ENCODE measurements at places on chromosomes 7 and 10.

GRCh38 chr10:24556750-24557742, 166.6 kb downstream of the ARHGAP21 start:
- peak overlapping the region; percentile 52 for H3K4me3 ChIP-seq
- H3K27me3 ChIP-seq, result peaks cover 9% of the 10 kb centered on the region
- H3K27ac ChIP-seq, result peak overlapping the region; percentile 88
- peaks cover 19% of the 10 kb centered on the region for H3K4me1 ChIP-seq
- peak; percentile 36 for DNase-seq
- peaks cover 8% of the 10 kb centered on the region for H3K36me3 ChIP-seq

- DNase-seq, result no peak
- no peaks in the 10 kb centered on the region for H3K36me3 ChIP-seq
These were observed 141.8 kb upstream of the CDC14C start for GRCh38 chr7:48782511-48782910.

- no peak overlapping the region for H3K27ac ChIP-seq
- no peak for DNase-seq
- no peaks in the 10 kb centered on the region for H3K36me3 ChIP-seq
- peak overlapping the region; percentile 51 for H3K4me3 ChIP-seq
- H3K4me1 ChIP-seq, result peaks cover 23% of the 10 kb centered on the region
These were observed 104.0 kb downstream of the FAM107B start for GRCh38 chr10:14670551-14671240.

DNA sequence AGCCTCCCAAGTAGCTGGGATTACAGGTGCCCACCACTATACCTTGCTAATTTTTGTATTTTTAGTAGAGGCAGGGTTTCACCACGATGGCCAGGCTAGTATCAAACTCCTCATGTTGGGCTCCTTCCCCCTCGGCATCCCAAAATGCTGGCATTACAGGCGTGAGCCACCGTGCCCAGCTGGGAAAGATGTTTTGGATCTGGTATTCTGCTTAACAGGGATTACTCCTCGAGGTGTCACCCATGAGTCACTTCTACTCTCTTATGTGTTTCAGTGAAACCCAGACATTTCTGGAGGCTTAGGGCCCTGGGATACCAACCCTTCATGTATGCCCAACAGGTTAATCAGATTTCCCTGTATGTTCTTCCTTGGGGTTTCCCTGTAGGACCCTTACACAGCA, 11.8 kb upstream of the OPN4 start:
- no peak overlapping the region for H3K4me3 ChIP-seq
- H3K36me3 ChIP-seq, result peaks cover 4% of the 10 kb centered on the region
- no peak for DNase-seq
- no peaks in the 10 kb centered on the region for H3K4me1 ChIP-seq
- H3K27me3 ChIP-seq, result no peaks in the 10 kb centered on the region
- no peak overlapping the region for H3K27ac ChIP-seq

DNA sequence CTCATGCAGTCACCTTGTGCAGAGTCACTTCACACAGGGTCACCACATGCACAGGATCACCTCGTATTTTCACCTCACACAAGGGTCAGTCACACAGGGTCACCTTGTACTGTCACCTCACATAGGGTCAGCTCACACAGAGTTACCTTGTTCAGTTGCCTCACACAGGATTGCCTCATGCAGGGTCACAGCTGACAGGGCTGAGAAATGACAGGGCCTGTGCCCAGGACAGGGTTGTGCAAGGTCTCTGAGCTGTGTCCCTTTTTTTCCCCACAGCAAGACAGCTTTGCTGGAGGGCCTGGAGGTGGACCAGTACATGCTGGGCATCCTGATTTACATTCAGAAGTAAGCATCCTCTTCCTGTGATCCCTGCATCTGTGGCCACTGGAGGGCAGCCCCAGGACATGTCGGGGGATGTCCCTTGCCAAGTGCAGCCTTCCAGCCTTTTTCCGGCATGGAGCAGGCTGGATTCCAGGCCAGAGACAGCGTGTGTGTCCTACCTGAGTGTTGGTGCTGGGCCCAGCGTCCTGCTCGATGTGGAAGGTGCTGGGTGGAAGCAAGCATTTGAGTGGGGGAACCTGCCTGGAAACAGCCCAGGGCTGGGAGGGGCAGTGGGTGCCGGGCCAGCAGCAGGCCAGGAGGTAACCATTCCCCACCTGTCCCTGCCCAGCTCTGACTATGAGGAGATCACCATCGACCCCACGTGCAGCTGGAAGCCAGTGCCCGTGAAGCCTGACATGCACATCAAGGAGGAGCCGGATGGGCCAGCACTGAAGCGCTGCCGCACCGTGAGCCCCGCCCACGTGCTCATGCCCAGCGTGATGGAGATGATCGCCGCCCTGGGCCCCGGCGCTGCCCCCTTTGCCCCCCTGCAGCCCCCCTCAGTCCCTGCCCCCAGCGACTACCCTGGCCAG, 16.3 kb downstream of the ZMIZ2 start:
- DNase-seq, result no peak
- H3K27ac ChIP-seq, result peak overlapping the region; percentile 48
- H3K36me3 ChIP-seq, result peaks cover 28% of the 10 kb centered on the region

- no peak overlapping the region for H3K4me3 ChIP-seq
- no peak overlapping the region for H3K27ac ChIP-seq
- H3K36me3 ChIP-seq, result no peaks in the 10 kb centered on the region
- H3K27me3 ChIP-seq, result peaks cover 3% of the 10 kb centered on the region
- no peak for DNase-seq
- H3K4me1 ChIP-seq, result peaks cover 5% of the 10 kb centered on the region
These were observed 290.5 kb upstream of the LRGUK start for GRCh38 chr7:133836666-133837065.

GRCh38 chr10:93554760-93555432, 11.6 kb upstream of the FFAR4 start:
- no peak overlapping the region for H3K4me3 ChIP-seq
- DNase-seq, result peak; percentile 85
- peaks cover 6% of the 10 kb centered on the region for H3K4me1 ChIP-seq
- no peak overlapping the region for H3K27ac ChIP-seq
- H3K27me3 ChIP-seq, result peaks cover 1% of the 10 kb centered on the region

- no peak overlapping the region for H3K27ac ChIP-seq
- H3K27me3 ChIP-seq, result peaks cover 3% of the 10 kb centered on the region
- H3K4me1 ChIP-seq, result no peaks in the 10 kb centered on the region
- peaks cover 4% of the 10 kb centered on the region for H3K36me3 ChIP-seq
These were observed 165.3 kb downstream of the WNT2 start for GRCh38 chr7:117157241-117158209.

- H3K4me1 ChIP-seq, result no peaks in the 10 kb centered on the region
- H3K36me3 ChIP-seq, result peaks cover 8% of the 10 kb centered on the region
- DNase-seq, result no peak
- H3K27ac ChIP-seq, result no peak overlapping the region
These were observed 312.0 kb upstream of the GLI3 start for GRCh38 chr7:42548816-42549611.

GRCh38 chr7:40403703-40404476, 269.1 kb downstream of the SUGCT start:
- H3K4me3 ChIP-seq, result no peak overlapping the region
- H3K4me1 ChIP-seq, result peaks cover 4% of the 10 kb centered on the region
- no peaks in the 10 kb centered on the region for H3K36me3 ChIP-seq
- no peak for DNase-seq
- no peak overlapping the region for H3K27ac ChIP-seq

DNA sequence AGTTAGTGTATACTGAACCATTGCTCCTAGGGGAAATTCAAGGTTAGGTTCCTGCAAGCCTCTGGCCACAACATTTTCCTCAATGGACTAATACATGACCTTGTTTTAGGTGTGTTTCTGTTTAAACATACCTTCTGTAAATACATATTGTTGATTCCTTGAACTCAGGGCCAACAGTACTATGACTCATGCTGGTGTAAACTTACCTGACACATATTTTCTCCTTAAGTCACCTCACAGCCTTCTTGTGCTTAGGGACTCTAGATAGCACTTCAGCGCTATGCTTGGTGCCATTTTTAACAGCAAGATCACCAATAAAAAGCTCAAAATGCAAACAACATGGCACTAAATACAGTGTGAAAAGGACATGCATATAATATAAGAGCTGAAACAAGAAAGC, 176.4 kb downstream of the TAX1BP1 start:
- no peak overlapping the region for H3K27ac ChIP-seq
- H3K4me1 ChIP-seq, result peaks cover 2% of the 10 kb centered on the region
- no peak overlapping the region for H3K4me3 ChIP-seq

GRCh38 chr7:142642316-142642715, 107.0 kb upstream of the PRSS1 start:
- no peaks in the 10 kb centered on the region for H3K27me3 ChIP-seq
- no peak for DNase-seq
- no peaks in the 10 kb centered on the region for H3K36me3 ChIP-seq

- H3K27me3 ChIP-seq, result peaks cover 3% of the 10 kb centered on the region
- H3K4me1 ChIP-seq, result no peaks in the 10 kb centered on the region
- H3K4me3 ChIP-seq, result no peak overlapping the region
- H3K27ac ChIP-seq, result no peak overlapping the region
These were observed 77.2 kb downstream of the CH25H start for GRCh38 chr10:89129911-89130310.

- no peak overlapping the region for H3K4me3 ChIP-seq
- no peak for DNase-seq
- peaks cover 6% of the 10 kb centered on the region for H3K4me1 ChIP-seq
- peaks cover 2% of the 10 kb centered on the region for H3K27me3 ChIP-seq
- no peak overlapping the region for H3K27ac ChIP-seq
- no peaks in the 10 kb centered on the region for H3K36me3 ChIP-seq
These were observed 678.0 kb upstream of the KCND2 start for GRCh38 chr7:119594956-119595355.

DNA sequence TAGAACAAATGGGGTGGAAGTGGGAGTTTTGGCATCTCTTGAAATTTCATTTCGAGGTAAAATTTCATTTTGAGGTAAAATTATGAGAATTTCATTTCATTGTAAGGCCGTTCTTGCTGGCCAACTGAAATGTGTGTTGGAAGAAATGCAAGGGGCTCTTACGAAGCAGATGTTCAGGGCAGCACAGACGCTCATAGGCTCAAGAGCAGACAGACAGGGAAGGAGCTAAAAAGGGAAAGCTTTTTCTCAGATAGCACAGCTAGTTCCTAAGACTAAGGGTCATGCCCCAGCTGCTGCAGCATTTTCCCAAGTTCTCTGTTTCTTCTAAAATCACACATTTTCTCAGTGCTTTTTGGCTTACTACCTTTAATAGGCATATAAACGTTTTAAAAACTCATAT, 65.1 kb upstream of the SFMBT2 start:
- no peaks in the 10 kb centered on the region for H3K36me3 ChIP-seq
- DNase-seq, result no peak
- peaks cover 3% of the 10 kb centered on the region for H3K27me3 ChIP-seq
- H3K4me1 ChIP-seq, result peaks cover 27% of the 10 kb centered on the region
- peak overlapping the region; percentile 63 for H3K4me3 ChIP-seq

Data from endothelial cell (in vitro differentiated cells).